Calu3 (cell line): ENCODE measurements at places on chromosomes 4 and X.

DNA sequence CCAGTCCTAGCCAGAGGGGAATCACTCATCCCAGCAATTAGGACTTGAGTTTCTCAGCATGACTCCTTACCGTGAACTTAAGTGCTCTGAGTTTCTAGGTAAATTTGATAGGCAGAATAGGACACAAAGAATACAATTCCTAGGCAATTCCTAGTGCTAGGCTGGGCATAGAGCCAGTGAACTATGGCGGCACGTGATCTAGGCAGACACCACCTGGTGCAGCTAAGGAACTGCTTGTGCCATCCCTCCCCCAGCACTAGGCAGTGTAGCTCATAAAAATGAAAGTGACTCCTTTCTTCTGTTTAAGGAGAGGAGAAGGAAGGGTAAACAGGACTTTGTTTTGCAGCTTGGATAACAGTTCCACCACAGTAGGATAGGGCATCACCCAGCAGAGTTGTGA, 736.3 kb upstream of the PCDH7 start:
- DNase-seq = no peak

GRCh38 chr4:168587411-168588125, 90.7 kb downstream of the PALLD start:
- peak; percentile 8 for DNase-seq

- DNase-seq = no peak
These were observed 103.3 kb downstream of the DCLK2 start for GRCh38 chr4:150181536-150181935.

- peak; percentile 48 for DNase-seq
These were observed 14.7 kb downstream of the FGFRL1 start for GRCh38 chr4:1026115-1026514.

DNA sequence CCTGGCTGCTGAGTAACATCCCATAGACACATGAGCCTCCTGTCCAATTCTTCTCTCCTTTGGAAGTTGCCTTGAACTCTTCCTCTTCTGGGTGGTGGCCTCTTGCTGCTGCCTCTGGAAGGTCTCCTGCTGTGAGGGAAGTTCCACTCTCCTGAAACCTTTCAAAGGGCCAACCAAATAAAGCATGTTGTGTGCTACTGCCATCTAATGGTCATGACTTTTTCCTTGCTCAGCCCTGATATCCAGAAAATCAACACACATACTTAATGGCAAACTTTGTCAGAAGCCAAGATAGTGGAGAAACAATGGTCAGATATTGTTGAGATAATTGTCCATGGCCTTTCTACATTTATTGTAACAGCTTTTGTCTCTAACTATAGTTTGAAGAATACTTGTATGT, 19.1 kb upstream of the ZXDA start:
- DNase-seq = no peak

GRCh38 chrX:35122756-35123155, 180.2 kb downstream of the FAM47B start:
- no peak for DNase-seq

GRCh38 chr4:142416121-142416520, 430.0 kb downstream of the INPP4B start:
- no peak for DNase-seq

DNA sequence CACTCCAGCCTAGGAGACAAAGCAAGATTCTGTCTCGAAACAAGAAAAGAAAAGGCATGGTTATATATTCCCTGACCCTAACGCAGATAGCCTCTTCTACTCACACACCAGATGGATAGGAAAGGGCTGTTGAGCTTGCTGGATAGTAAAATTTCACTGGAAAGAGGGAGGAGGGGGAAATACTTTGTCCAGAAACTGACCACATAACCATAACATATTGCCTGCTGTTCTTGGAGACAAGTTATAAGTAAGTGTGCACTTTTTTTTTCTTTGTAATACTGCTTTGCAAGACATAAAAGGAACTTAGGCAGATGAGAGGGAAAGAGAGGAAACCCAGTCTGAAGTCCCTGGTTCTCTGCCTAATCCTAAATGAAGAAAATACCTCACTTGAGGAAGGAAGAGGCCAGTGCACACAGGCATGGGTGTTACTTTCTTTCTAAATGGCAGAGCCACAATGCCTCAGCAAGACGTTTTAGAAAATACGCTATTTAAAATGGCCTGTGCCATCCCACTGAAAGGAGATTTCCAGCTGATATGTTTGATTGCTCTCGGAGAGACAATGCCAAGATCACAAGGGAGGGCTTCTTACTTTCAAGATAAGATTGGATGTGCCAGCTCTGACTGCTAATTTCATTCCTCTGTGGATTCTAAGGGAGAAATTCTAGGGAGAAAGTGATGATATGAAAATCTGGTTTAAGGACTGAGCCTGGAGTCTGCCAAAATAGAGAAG, 140.6 kb downstream of the DCTD start:
- DNase-seq = no peak

GRCh38 chrX:101051153-101051548, 760 bp downstream of the TRMT2B start:
- DNase-seq = no peak

DNA sequence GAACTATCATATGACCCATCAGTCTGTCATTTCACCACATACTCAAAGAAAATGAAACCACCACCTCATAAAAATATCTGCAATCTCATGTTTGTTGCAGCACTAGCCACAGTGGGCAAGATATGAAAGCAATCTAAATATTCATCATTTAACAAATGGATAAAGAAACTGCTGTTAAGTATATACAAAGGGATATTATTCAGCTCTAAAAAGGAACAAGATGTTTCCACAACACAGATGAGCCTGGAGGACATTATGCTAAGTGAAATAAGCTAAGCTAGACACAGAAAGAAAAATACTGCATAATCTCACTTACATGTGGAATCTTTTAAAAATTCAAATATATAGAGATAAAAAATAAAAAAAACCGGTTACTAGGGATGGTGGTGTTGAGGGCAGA, 108.2 kb upstream of the BRWD3 start:
- DNase-seq = no peak

DNA sequence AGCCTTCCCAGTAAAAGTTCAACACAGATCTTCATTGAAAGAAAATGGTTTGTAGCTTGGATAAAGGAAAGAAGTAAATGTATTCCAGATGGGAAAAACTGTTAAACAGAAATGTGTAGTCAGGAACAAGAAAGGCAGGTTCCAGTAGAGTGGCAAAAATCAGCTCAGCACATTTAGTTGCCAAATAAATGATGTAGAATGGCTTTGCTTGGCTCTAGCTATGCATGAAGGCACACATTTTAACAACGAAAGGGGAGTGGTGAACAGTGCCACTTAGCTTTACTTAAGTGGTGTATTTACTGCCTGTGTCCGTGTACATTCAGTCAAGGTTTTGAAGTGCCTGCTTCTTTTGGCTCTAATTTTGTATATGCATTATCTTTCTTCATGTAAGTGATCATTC, 644.5 kb upstream of the ATOH1 start:
- DNase-seq = no peak

GRCh38 chrX:53055244-53055849, 6.8 kb downstream of the GPR173 start:
- no peak for DNase-seq

- DNase-seq = no peak
These were observed 698.0 kb downstream of the FAT4 start for GRCh38 chr4:126012691-126013290.

DNA sequence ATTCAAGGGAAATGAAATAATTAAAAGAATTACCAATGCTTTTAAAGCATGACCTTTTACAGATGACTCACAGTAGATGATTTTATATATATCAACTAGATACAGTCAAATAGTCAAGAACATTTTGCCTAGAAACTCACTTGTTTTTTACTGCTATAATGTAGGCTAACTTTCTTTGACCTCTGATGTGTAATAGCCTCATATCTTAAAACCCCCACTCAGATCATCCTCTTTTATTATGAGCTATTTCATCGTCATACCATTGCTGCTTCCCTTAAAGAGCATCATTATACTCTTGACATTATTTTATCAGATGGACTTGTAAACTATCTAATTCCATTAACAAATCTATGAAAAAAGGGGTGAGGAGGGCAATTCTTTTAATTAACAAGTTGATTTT, 355.9 kb upstream of the AGA start:
- DNase-seq = no peak

DNA sequence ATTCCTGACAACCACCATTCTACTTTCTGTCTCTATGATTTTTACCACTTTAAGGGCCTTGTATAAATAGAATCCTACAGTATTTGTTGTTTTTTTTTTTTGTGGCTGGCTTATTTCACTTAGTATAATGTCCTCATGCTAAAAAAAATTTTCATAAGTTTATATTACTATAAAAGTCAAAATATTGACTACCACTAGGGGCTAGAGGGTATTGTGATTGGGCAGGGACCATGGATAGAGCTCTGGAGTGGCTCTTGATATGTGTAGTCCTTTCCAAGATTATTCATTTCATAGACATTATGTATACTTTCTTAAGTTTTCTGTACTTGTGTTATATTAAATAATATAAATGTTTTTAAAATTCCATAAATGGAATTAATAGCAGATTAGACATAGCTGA, 34.6 kb downstream of the MYOZ2 start:
- no peak for DNase-seq

GRCh38 chrX:109826954-109827708, 94.1 kb upstream of the ACSL4 start:
- no peak for DNase-seq

DNA sequence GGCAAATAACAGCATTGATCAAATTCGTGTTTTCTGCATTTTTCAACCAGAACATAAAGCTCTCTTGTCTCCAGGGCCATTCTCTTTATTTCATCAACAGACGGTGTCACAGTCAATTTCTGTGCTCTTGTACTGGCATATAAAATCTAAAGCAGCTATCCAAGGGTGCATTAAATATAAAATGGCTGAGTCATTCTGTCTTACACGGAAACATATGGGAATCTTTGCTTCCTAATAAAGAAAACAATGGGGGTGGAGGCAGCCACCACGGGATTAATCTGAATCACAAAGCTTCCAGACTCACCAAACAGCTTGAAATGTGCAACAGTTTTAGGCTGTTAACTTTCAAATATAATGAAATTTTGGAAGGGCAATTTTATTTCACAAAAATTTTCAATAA, 132.6 kb downstream of the IL15 start:
- no peak for DNase-seq

- DNase-seq = no peak
These were observed 130.8 kb downstream of the ENOX2 start for GRCh38 chrX:130772105-130772775.

DNA sequence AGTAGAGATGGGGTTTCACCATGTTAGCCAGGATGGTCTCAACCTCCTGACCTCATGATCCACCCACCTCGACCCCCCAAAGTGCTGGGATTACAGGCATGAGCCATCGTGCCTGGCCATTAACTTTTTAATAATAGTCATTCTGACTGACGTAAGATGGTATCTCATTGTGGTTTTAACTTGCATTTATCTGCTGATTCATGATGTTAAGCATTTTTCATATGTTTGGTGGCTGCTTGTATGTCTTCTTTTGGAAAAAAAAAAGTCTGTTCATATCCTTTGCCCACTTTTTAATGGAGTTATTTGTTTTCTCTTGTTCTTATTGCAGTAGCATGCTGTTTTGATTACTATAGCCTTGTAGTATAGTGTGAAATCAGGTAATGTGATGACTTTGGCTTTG, 45.8 kb downstream of the ANXA10 start:
- DNase-seq = no peak

- no peak for DNase-seq
These were observed 120.0 kb upstream of the GRIA3 start for GRCh38 chrX:123064053-123064452.

DNA sequence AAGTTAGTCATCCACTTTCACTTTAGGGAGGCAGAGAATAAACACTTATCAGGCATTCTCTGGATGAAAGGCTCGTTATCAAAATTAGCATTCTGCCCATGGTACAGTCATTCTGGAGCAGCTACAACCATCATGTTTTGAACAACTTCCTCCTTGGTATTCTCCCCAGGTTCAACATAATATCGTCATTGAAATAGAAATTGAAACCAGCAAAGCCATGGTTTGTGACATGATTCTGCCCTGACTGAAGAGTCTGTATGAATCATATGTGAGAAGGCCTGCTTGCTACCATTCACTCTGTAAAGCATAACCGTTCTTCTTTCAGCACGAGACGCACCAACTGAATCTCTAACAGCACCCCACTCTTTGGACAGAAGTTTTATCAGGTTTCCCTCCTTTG, 127.5 kb upstream of the RADX start:
- no peak for DNase-seq

GRCh38 chrX:153775293-153776119, 5.3 kb upstream of the SRPK3 start:
- no peak for DNase-seq

DNA sequence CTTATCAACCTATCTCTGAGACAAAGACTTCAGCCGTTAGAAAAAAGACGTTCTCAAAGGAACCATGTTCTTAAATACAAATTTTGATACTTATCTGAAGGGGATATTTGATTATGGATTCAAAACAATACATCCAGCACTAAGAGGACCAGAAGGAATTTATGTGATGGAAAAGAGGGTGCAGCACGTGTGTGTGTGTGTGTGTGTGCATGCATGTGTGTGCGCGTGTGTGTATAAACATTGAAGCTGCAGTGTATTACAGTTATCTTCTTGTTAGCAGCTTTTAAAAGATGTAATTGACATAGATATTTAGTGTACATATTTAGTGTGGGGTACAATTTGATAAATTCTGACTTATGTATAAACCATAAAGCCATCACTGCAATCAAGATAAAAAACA, 44.9 kb downstream of the ANK2 start:
- no peak for DNase-seq

- no peak for DNase-seq
These were observed 38.7 kb downstream of the LONRF3 start for GRCh38 chrX:119013164-119013563.

GRCh38 chrX:150203248-150203645, 159.9 kb upstream of the MAMLD1 start:
- no peak for DNase-seq

GRCh38 chrX:5876984-5877596, 351.6 kb downstream of the NLGN4X start:
- no peak for DNase-seq

DNA sequence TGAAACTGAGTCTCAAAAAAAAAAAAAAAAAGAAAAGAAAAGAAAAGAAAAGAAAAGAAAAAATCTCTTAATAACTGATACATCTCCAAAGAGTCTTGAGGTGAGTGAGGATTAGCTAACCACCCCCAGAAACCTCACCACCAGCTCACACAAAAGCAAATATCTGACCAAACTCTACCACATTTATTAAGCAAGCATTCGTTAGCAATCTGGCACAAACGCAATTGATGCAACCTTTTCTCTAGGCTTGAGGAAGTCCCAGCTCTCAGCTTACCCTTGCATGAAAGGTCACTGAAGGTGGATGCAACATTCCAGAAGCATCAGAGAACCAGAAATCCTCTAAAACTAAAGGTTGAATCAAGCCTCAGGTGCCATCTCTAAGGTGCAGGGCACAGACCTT, 231.9 kb upstream of the BCOR start:
- no peak for DNase-seq

- DNase-seq = no peak
These were observed 42.1 kb downstream of the VAMP7 start for GRCh38 chrX:155923200-155923599.

GRCh38 chr4:186643501-186644310, 80.0 kb downstream of the FAT1 start:
- peak; percentile 18 for DNase-seq
